ENCODE measurements at places on chromosomes 4 and X.

DNA sequence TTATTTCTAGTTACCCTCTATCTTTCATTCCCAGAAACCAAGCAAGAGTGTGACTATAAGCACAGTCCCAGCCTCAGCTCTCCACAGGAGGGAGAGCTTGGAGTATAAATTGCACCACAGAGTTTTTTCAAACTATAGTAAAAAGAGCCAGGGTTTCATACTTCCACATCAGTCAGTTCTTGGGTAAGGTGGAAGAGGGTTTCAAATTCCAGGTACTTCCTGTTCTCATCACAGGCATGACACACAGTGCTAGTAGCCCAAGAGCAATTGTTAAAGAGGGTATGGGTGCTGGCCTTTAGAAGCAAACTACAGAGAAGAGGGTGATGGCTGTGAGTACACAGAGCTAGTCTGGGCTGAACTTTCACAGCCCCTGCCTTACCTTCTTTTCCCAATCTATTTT is 5.7 kb upstream of the IL1RAPL1 start:
- no peak for DNase-seq

DNA sequence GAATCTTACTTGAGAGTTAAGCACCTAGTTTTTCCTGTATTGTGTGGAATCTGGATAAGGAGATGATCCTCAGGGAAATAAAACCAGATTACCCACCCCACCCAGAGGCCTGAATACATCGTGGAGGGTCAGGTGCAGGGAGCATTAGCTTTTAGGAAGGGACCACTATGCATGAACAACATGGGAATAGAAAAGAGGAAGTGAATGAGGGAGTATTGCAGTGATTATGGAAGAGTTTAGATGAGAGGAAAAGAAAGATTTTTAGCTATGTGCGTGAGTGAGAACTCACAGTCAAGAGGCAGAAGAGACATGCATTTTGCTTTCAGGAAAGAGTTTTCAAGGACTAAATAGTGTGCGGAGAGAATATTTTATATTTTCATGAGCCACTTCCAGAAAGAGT is 222.3 kb upstream of the S100G start:
- DNase-seq: no peak

- DNase-seq: no peak
These were observed 8.0 kb upstream of the CISD2 start for GRCh38 chr4:102860611-102861324.

GRCh38 chrX:101395789-101396188 is 5.0 kb downstream of the RPL36A start:
- DNase-seq: no peak

GRCh38 chr4:62676962-62677361 is 1476.8 kb downstream of the ADGRL3 start:
- DNase-seq: no peak

- no peak for DNase-seq
These were observed 136.8 kb downstream of the TET2 start for GRCh38 chr4:105283501-105283900.

GRCh38 chr4:139316733-139317132 is 14.5 kb upstream of the NDUFC1 start:
- no peak for DNase-seq

- DNase-seq: no peak
These were observed 879.1 kb downstream of the SH3BGRL start for GRCh38 chrX:82081027-82081426.

GRCh38 chr4:139849219-139849618 is 183.6 kb downstream of the MGST2 start:
- no peak for DNase-seq

DNA sequence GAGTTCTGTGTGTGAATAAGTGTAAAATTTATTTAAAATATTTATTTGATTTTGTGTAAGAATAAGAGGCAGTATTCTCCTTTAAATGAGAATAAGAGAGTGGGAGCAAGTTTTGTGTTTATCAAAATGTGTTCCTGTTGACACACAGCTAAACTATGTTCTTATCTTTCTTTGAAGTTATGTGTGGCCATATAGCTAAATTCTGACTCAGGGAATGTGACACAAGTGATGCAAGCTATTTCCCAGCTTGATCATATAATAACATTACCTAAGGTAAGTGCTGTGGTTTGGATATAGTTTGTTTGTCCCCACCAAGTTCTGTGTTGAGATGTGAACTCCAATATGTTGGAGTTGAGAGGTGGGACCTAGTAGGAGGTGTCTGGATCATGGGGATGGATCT is 740.0 kb upstream of the IGFBP7 start:
- no peak for DNase-seq

GRCh38 chrX:38192007-38192810 is 28.5 kb downstream of the SRPX start:
- DNase-seq: no peak

GRCh38 chrX:99394456-99394855 is 1015.6 kb downstream of the PCDH19 start:
- no peak for DNase-seq

DNA sequence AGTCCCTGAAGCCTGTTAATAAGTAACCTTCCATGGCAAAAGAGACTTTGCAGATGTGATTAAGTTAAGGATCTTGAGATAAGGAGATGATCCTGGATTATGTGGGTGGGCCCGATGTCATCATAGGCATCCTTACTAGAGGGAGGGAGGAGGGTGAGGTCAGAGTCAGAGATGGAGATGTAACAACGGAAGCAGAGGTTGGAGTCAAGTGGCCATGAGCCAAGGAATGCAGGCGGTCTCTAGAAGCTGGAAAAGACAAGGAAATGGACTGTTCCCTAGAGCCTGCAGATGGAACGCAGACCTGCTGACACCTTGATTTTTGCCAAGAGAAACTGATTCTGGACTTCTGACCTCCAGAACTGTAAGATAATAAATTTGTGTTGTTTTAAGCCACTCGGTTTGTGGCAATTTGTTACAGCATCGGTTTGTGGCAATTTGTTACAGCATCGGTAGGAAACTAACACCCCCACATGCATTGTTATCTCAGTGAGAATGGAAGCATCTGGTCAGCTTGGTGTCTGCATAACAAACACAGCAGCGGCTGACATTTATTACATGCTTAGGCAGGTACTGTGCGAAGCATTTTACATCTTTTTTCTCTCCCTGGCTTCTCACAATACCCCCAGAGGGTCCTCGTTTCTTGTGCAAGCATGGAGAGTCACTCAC is 55.6 kb downstream of the CLDN34 start:
- DNase-seq: no peak
